ENCODE measurements at places on chromosomes 6 and 20.

- no peak for DNase-seq
Observed at GRCh38 chr6:42141603-42142117, 760 bp downstream of the C6orf132 start.

- DNase-seq: peak; percentile 64
Observed at GRCh38 chr20:58001381-58001780, 227.1 kb downstream of the ANKRD60 start.

DNA sequence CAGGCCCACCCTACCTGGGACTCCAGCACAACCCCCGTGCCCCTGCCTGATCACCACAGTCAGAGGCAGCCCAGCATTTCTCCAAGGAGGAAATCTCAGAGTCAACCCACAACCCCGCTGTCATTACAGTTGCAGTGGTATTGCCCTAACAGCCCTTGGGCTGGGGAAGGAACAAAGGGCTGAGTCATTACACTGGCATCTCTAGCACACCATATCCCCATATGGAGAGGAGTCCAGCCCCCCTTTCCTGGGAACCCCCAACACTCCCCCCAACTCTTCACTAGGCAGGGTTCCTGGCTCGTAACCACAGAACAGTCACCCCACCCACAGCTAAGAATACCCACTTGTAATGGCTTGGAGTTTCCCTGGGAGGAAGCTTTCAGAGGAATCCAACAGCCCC is 149.4 kb upstream of the OGFRL1 start:
- peak; percentile 40 for DNase-seq

GRCh38 chr6:53103993-53104675 is 38.9 kb downstream of the FBXO9 start:
- DNase-seq: peak; percentile 16

GRCh38 chr6:28269492-28269891 is 2.5 kb downstream of the ZSCAN26 start:
- peak; percentile 86 for DNase-seq

- peak; percentile 38 for DNase-seq
Observed at GRCh38 chr20:2234598-2235191, 61.1 kb upstream of the TGM3 start.

DNA sequence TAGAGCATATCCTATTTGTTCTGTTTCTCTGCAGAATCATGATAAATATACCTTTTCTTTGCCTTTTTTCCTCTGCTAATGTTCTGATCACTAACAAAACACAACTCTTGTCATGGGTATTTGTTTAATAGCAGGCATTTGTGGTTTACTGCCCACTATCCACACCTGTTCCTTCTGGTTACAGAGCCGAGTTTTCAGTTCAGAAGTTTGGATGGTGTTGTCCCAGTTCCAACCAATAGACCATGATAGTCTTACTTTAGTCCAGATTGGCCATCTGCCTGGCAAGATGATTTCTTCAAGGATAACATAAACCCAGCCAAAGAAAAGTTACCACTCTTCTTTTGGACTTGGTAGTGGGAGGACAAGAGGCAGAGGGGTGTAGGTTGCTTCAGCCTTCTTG is 211.2 kb downstream of the TFAP2A start:
- DNase-seq: no peak

DNA sequence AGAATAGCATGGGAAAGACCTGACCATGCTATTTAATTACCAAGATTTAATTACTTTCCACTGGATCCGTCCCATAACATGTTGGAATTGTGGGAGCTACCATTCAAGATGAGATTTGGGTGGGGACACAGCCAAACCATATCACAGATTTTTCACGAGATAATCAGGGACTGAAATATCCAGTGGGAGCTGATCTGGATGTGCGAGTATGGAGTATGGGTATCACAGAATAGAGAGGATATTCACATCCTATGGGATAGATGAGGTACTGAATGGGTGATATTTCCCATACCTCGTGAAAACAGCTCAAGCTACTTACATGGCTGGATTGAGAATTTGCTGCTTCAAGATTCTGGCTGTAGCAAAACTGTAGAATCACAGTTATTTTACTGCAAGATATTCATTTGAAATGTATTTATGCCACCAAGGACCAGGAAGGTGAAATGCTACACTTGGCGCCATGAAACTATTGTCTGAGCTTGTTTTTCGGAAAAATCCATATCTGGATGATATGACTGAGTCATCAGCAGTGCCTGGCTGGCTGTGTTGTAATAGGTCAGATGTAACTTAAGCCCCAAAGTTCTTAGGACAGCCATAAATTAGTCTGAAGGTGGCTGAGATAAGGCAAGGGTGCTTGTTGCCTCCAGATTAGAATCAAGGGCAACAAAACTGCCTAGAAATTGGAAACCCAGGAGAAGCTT is 29.8 kb downstream of the KCNS1 start:
- DNase-seq: no peak

- peak; percentile 68 for DNase-seq
Observed at GRCh38 chr6:136774228-136775041, 17.8 kb downstream of the MAP3K5 start.

DNA sequence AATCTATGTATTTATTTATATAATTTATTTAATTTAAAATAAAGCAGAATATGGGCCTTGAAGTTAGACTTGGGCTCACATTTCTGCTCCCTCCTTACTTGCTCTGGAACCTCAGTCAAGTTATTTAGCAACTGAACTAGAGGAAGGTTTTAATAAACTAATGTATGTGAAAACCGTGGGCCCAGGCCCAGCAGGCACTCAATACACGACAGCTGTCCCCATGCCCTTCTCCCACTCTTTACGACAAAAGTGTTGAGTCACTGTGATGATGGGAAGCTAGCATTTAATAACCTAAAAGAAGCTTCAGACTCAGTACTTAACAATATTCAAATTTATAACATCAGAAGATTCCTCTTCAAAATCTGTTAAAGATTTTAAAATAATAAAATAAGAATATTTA is 46.7 kb downstream of the SERAC1 start:
- no peak for DNase-seq

- DNase-seq: no peak
Observed at GRCh38 chr20:8057871-8058270, 38.3 kb upstream of the TMX4 start.

DNA sequence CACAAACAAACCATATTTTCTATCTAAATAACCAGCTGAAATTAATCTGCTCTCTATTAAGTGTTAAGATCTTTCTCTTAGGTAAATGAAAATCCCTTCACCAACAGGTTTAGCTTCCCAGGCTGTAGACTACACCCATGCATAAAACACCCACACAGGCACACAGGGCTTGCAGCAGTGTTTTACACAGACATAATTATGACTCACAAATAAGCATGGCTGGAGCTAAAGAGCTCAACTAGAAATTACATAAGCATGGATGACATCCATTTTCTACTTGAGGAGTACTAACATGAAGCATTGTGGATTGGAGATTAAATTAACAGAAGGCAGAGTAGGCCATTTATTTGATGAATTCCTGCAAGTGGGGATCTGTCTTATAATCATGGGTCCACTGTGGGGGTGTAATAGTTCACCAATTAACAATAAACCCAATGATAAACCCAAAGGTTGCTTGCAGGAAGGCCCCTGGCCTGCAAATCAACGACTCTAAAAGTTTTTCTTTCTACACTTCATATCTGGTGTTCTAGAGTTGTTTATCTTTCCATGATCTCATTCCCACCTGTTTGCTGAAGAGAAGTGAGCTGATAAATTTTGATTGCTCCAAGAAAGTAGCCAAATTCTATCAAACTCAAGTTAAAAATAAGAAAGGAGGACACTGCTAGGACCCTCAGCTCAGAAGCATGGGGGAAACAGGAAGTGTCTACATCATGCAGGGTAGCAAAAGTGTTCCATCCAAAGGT is 33.8 kb upstream of the E2F3 start:
- DNase-seq: peak; percentile 1

GRCh38 chr6:35302604-35303241 is 5.1 kb downstream of the DEF6 start:
- DNase-seq: peak; percentile 25

DNA sequence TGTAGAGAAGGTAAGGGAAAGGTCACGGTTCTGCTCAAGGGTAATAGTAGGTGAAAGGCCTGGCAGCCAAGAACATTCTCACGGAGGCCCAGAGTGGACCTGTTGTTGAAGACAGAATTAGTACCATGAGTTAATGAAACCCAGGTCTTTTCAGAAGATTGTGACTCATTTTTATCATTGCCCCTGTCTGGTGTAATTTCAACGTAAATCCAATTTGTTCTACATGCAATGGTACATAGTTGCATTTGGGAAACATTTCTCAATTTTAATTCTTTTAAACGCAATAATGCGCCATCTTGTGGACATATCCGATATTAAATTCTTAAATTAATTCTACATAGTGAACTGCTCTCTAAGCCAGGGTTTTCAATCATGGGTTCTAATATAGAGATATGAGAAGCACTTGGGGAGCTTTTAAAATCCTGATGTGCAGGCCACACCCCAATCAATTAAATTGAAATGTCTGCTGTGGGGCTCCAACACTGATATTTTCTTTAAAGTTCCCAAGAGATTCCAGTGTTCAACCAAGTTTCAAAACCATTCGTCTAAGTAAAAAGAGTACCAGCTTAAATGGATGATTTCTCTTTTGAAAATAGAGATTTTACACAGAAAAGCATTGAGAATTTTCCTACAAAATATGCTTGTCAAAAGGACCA is 257.4 kb downstream of the PLCB1 start:
- DNase-seq: peak; percentile 70

GRCh38 chr6:1463275-1463674 is 73.9 kb downstream of the FOXF2 start:
- no peak for DNase-seq

- no peak for DNase-seq
Observed at GRCh38 chr6:128513878-128514277, 6.5 kb downstream of the PTPRK start.

GRCh38 chr6:154752022-154752421 is 18.8 kb downstream of the SCAF8 start:
- no peak for DNase-seq

DNA sequence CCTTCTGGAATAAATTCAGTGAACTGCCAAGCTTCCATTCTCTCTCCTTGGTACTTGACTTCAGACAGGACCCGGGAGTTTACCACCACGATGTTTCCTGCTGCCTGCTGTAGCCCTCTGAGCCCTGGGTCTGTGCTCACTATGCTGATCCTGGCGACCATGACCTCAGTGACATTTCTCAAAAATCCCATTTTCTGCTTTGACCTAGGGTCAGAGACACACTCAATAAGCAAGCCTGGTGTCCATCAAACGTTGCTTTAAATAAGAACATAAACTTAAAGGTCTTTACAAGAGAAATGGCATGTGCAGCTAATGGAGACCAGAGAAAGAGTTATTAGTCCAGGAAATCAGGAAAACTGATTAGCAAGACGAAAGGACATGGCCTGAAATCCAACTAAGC is 509.7 kb upstream of the SULF2 start:
- no peak for DNase-seq

DNA sequence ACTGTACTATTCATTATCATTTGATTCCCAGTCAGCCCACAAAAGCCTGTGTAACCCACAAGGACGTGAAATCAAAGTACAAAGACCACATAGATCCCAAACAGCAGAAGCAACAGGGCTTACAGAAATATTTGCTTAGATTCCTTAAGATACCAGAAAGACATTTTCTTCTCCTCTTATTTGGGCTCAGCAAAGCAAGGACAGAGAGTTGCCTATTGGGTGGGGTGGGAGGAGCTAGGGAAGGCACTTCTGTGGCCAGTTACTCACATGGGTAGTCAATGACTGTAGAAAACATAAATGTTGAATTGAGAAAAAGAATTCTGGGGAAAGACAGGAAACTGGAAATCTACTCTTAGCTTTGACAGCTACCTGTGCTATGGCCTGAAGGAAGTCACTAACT is 19.8 kb downstream of the PDE7B start:
- peak; percentile 71 for DNase-seq

DNA sequence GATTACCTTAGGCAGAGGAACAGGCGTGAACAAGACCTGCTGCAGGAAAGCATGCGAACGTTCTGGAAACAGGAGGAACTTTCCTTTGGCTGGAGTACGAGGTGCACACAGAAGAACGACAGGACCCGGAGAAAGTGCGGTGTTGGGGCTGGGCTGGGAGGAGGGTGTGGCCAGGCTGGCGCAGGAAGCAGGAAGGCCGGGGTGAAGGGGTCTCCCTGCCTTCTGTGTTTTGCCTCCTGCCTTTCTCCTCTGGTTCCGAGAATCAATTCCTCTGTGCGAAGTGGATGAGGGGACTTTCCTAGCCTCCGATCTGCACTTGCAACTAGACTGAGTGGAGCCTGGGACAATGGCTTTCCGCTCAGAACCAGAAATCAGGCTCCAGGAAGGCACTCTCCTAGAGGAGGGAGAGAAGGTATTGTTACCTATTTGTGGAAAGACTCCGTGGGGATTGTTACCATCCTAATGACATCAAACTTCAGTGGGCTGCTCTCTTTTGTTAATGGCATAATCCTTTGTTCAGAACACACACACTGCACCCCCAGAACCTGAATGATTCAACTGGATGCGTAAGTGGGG is 22.9 kb upstream of the PLEKHG1 start:
- DNase-seq: no peak

DNA sequence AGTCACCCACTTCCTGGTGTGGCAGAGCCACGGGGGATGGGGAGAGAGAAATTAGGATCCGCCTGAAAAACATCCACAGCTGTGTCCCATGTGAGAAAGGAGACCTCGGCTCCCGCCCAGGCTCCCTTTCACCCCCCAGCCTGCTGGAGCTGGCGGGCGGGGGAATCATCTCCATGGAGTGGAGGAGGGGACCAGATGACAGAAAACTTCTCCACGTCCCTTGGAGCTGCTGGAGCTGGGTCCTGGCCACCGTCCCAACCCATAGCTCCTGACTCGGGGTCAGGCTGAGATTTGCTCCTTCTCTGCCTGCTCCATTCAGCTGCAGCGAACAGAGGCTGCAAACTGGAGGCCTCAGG is 113.8 kb downstream of the CEBPB start:
- peak; percentile 96 for DNase-seq

DNA sequence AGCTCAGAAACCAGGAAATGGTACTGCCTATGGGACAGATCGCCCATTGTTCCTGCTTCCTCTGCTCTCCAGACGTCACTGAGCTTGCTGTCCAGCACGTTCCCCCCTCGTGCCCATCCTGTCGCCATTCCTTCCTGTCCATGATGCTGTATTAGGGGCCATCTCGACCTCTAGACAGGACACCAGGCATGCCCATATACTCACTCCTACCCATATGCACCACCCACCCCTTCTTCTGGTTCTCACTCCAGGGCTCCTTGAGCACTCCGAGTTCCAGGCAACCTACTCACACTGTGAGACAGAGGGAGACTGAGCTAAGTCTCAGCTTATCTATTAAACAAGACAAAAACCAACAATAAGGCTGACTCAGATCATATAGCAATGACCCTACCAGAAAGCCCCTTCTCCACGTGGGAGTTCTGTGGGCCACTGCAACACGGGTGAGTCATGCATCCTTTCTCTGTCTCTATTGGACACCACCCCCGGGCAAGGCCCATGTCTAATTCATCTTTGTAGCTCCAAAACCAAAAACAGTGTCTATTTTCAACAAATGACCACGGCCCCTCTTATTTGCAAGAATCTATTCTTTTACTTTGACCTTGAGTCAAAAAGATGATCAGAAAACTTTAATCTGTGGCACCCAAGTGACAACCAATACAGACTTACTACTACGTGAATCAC is 65.7 kb downstream of the PSMG4 start:
- DNase-seq: peak; percentile 88

- no peak for DNase-seq
Observed at GRCh38 chr20:5000263-5001173, 792 bp downstream of the SLC23A2 start.

All from fibroblast of upper back skin (primary cell).